ENCODE measurements at places on chromosomes 5 and 9.

- DNase-seq, result no peak
Measured at GRCh38 chr5:179700401-179700918, 1.7 kb downstream of the CANX start.

DNA sequence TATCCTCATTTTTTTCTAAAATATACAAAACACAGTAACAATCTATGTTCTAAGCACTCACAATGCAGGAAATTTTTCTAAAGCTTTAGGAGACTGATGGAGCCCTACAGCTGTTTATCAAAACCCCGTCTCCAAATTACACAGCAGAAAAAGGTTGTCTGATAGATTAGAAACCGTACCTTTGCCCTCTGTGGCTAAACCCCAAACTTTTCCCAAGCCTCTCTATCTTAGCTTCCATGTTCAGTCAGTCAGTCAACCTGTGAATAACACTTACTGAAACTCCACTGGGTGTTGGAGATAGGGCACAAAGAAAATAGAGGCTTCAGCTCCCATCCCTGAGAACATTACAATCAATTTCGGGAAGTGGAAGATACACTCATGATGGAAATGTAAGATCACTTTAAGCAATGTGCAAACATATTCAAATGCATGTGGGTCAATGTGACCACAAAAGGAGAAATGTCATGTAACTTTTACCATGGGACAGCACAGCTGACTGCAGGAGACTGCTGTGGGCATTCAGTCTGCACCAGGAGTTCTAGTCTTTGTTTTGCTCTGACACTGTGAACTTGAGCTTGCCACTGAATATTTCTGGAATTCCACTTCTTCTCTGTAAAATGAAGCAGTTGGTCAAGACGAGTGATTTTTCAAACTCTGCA is 279.5 kb upstream of the PIK3R1 start:
- no peak for DNase-seq

- no peak for DNase-seq
Measured at GRCh38 chr9:134445000-134445399, 118.7 kb downstream of the RXRA start.

DNA sequence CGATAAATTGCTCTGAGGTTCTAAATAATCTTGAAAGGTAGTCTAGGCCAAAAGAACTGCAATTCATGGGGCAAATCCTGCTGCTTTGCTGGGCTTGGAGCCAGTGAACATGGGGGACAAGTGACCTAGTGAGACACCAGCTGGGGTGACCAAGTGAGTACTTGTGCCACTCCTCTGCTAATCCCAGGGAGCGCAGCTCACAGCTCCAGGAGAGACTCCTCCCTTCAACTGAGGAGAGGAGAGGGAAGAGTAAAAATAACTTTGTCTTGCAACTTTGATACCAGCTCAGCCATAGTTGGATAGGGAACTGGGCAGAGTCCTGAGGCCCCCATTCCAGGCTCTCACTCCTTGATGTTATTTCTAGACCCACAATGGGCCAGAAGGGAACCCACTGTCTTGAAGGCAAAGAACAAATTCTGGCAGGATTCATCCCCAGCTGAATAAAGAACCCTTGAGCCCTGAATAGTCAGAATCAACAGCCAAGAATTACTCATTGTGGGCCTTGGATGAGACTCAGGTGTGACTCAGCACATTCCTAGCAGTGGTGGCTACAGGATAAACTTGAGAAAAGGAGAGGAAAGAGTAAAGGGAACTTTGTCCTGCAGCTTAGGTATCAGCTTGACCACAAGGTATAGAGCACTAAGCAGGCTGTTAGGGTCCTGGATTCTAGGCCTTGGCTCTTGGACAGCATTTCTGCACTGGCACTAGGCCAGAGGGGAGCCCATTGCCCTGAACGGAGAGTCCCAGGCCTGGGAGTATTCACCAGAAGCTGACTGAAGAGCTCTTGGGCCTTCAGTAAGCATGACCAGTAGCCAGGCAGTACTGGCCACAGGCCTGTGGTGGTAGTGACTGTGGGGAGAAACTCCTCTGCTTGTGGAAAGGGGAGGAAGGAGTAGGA is 288.3 kb upstream of the CDH18 start:
- DNase-seq, result no peak

GRCh38 chr9:90858457-90858901 is 56.9 kb downstream of the SYK start:
- DNase-seq, result no peak

- no peak for DNase-seq
Measured at GRCh38 chr5:106397700-106398099, 1273.0 kb downstream of the EFNA5 start.

GRCh38 chr5:127824126-127824525 is 120.9 kb downstream of the CCDC192 start:
- no peak for DNase-seq

Data from stimulated activated CD4-positive, alpha-beta T cell treated with anti-CD3 and anti-CD28 coated beads, Interleukin-1b, Interleukin-23, amount 100 ng/mL, for 1 hour (primary cell).